Caudate nucleus (tissue), 63 donors: ENCODE measurements at places on chromosomes 5 and 9.

- no peak for DNase-seq
Measured at GRCh38 chr9:88321764-88322163, 66.5 kb upstream of the SPIN1 start.

GRCh38 chr9:7402334-7403027, 397.1 kb downstream of the DMAC1 start:
- DNase-seq = no peak

DNA sequence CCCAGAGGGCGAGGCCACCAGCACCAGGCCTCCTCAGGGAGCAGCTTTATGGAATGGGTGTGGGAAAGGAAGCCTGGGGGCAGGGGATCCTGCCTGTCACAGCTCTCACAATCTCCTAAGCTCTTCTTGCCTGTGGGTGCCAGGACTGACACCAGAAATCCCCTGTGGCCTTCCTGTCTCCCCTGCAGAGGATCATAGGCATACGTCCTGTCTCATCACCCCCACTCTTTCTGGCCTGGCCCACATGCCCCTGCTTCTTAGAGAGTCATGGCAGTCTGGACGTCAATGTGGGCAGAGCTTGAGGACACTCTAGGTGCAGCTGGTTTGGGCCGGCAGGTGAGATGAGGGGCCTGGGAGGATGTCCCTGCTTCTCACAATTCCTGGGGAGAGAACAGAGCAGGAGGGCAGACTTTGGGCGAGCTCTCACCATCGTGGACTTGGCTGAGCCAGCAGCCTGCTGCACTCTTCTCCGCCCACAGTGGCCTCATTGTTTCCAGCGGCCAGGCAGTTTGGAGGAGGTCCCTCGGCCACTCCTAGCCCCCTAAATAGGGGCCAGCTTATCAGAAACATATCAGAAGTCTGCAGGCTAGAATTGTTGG, 67.3 kb upstream of the ZFR start:
- no peak for DNase-seq

DNA sequence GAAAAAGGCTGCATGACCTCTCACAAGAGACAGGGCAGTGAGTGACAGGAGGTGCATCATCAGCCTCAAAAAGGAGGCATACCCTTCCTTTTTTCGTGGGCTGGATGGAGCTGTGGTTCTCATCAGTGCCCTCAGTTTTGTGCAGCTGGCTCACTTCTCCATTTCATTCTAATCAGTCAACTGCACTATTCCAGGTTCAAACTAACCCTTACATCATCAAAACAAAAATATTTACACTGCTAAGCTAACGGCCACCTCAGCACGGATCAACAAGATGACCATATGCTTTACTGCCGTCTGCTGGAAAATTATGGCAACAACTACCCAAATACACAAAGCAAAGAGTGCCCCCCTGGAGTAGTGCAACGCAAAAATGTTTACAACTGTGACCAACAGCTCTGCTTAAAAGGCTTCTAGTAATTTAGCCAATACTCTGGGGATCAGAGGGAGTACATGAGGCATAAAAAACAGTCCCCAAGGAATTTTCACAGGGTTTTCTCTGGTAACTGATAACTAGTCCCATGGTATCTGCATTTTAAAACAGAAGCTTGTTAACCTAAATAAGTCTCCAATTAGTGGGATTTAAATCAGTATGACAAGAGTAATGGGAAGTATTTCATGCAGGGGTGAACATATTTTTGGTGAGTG, 10.8 kb downstream of the KCNV2 start:
- DNase-seq = no peak
